ENCODE measurements at places on chromosomes 4 and X. TPM values are rescaled to one million over a fixed set of nuclear protein-coding genes. Genes with fewer than 3 reads are reported as not detected.

DNA sequence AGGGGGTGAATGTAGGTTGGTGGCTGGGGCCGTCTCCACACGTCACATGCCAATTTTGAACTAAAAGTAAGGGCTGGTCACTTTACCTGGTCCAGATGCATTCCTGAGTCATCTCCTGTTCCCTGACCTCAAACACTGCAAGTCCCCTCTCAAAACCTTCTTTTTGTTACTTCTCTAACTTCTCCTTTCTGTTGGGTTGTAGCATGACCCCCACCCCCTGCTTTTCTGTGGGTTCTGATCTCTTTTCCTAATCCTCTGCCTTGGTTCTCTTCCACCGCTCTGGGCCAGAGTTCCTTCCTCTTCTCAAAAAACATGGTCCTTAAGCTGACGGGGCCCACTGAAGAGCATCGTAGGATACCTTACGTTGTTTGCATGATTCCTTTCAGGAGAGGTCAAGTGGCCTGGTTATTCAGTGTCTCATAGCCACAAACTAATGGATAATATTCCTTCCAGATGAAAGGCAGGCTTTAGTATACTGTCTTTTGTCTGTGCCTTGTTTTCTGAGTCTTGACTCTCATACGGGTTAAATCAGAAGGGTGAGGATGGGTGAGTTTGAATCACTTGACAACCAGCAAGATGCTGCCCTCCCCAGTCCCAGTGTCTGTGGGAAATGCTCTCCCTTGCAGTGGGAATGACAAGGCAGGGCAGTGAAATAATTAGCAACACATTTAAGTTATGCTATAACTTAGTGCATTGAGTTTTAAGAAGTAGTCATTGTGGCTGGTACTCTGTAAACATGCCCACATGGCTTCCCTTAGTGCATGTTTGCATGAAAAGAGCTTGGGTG is 15.1 kb downstream of the SMS start:
- H3K4me3 ChIP-seq, result no peak overlapping the region
- no peaks in the 10 kb centered on the region for H3K36me3 ChIP-seq
- no peaks in the 10 kb centered on the region for H3K27me3 ChIP-seq

DNA sequence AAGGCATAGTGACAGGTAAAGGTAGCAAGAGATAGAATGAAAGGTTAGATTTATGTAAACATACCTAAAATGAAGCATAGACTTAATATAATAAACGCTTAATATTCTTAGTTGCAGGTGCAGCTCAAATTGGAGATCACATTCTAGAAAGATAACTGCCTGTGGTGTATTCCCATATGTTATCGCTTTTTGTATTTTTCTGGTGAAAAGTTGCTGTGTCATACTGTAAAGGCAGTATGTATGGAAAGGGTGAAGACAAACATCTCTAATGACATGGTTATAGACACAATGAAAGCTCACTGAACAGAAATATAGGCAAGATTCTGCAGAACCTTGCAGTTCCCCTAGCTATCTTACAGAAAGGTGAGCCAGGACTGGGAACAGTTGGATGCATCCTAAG is 240.3 kb downstream of the DCLK2 start:
- no peaks in the 10 kb centered on the region for H3K27me3 ChIP-seq
- no peak overlapping the region for H3K27ac ChIP-seq
- H3K4me1 ChIP-seq, result no peaks in the 10 kb centered on the region
- no peak overlapping the region for H3K4me3 ChIP-seq

DNA sequence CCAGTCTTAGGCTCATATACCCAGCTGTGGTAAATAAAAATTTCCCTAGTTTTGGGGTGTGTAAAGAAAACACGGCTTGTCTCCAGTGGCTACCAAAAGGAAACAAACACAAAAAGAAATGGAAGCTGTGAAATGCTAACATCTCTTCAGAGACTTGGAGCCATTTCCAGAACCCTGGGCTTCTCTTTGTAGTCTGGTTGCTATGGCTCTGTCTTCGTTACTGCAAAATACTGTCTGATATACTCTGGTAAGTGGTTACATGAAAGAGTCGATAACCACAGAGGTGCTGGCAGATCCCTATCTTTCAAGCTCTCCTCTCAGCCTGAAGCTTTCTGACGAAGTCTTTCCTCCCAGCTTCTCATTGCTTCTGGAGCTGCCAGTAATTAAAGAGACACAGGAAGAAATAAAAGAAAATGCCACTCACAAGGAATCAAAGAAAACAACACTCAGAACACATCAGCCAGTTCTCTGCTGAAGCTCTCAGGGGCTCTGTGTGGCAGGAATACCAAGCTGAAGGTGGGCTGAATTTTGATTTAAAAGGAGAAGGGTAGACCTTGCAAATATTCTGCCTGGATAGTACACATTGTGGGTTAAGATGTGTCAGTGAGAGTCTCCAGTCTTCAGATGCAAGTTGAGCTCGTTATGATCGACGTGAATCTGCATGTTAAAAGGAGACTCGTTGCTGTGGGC is 107.6 kb upstream of the FAM9C start:
- H3K36me3 ChIP-seq, result no peaks in the 10 kb centered on the region
- no peaks in the 10 kb centered on the region for H3K27me3 ChIP-seq
- no peak overlapping the region for H3K4me3 ChIP-seq
- no peak overlapping the region for H3K27ac ChIP-seq
- H3K4me1 ChIP-seq, result no peaks in the 10 kb centered on the region
- DNase-seq, result no peak

- H3K27ac ChIP-seq, result no peak overlapping the region
- H3K4me3 ChIP-seq, result no peak overlapping the region
- H3K27me3 ChIP-seq, result no peaks in the 10 kb centered on the region
- no peaks in the 10 kb centered on the region for H3K36me3 ChIP-seq
- H3K4me1 ChIP-seq, result no peaks in the 10 kb centered on the region
- no peak for DNase-seq
Measured at GRCh38 chr4:87819281-87819919, 13.4 kb upstream of the MEPE start.

- no peaks in the 10 kb centered on the region for H3K36me3 ChIP-seq
- H3K4me1 ChIP-seq, result no peaks in the 10 kb centered on the region
- H3K27me3 ChIP-seq, result no peaks in the 10 kb centered on the region
Measured at GRCh38 chr4:138671606-138672084, 343.9 kb upstream of the NOCT start.

DNA sequence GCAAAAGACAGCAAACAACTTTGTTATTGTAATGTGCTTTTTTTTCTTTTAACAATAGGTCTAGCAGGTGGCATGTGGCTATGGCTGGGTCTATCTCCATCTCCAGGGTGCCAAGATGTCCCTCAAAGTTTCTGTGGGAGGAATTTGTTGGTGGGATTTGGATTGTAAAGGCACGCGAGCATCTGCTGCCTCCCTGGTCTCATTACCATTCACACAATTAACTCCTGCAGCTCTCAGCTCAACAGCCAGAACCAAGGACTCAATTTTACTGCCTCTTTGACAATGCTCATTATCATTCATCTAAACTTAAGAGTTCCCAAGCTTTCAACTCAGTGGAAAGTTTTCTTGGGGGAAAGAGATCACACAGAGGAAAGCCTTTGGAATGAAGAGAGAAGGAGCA is 10.9 kb upstream of the PCDH18 start:
- no peak overlapping the region for H3K4me3 ChIP-seq
- no peaks in the 10 kb centered on the region for H3K4me1 ChIP-seq
- no peak overlapping the region for H3K27ac ChIP-seq
- H3K36me3 ChIP-seq, result no peaks in the 10 kb centered on the region
- no peak for DNase-seq

DNA sequence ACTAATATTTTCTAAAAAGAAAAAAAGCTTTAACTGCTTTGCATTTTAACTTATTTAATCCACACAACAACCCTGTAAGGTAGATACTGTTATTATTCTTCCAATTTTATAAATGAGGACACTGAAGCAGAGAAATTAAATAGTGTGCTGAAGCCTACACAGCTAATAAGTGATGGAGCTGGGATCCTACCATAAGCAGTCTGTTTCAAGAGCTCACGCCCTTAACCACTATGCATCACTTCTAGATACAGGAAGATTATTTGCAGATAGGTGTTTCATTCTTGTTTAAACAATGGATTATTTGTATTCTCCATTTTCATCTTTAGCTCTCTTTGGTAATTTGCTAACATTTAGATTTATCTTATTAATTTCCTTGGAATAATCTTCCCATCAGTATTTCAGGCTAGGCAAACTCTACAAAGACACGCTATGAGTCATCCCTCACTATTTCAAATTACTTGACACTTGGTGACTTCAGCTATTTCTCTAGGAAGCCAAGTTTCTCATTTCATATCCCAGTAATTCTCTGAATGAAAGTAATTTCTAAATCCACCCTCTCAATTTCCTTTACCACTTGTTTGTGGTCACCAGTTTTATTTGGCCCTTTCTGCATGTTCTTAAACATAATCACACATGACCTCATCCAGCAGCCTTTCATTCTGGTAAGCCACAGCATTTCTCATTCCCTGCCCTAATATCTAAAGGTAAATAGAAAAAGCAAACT is 67.3 kb downstream of the ASB9 start:
- H3K27me3 ChIP-seq, result no peaks in the 10 kb centered on the region
- H3K4me3 ChIP-seq, result no peak overlapping the region
- no peak for DNase-seq
- H3K36me3 ChIP-seq, result no peaks in the 10 kb centered on the region

DNA sequence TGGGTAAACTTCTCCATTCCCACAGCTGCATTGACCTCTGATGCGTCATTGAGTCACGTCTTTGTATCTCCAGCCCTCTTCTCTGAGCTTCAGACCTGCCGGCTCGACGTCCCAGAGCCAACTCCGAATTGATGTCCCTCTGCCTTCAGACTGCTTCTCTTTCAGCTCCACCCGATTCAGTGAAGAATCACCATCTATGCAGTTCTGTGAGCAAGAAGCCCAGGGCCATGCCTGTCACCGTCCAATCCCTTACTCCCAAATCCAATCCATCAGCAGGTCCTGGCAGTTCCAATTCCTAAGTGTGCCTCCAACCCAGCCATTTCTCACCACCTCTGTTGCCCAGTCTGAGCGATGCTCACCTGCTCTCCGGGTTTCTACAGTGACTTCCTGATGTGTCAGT is 70.7 kb downstream of the ENPP6 start:
- H3K4me3 ChIP-seq, result no peak overlapping the region
- H3K4me1 ChIP-seq, result no peaks in the 10 kb centered on the region
- DNase-seq, result no peak

TAB3 gene
- 31.5 TPM for total RNA-seq

NRK gene
- not detected for total RNA-seq

MAGEB10 gene
- total RNA-seq, result not detected

GAB1 gene
- 12.0 TPM for total RNA-seq

MAOB gene
- 70.0 TPM for total RNA-seq
